ENCODE measurements at places on chromosomes 2 and 18. TPM values are rescaled to one million over a fixed set of nuclear protein-coding genes. Genes with fewer than 3 reads are reported as not detected.

DNA sequence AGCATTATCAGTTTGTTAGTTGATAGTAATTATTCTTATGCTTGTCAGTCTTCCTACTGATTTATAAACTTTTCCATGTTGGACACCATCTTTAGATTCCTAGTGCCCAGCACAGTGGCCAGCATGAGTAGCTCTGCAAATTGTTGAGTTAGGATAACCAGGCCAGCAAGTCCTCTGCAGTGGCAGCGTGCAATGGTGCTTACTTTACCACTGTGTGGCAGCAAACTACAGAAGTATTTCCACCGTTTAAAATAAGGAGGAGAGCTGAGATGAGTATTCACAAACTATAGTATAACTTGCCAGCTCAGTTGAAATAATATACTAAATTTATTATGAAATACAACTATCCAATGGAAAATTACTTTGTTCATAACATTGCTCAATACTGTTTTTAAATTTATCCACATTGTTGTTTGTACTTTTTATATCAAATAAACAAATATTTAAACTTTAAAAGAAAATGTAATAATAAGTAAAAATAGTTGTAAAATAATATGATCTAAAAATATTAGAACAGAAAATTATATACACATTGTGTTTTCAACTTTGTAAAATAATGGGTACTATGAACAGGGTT lies 9.3 kb upstream of the THADA start:
- DNase-seq = no peak

IL36B gene
- not detected for total RNA-seq

DNA sequence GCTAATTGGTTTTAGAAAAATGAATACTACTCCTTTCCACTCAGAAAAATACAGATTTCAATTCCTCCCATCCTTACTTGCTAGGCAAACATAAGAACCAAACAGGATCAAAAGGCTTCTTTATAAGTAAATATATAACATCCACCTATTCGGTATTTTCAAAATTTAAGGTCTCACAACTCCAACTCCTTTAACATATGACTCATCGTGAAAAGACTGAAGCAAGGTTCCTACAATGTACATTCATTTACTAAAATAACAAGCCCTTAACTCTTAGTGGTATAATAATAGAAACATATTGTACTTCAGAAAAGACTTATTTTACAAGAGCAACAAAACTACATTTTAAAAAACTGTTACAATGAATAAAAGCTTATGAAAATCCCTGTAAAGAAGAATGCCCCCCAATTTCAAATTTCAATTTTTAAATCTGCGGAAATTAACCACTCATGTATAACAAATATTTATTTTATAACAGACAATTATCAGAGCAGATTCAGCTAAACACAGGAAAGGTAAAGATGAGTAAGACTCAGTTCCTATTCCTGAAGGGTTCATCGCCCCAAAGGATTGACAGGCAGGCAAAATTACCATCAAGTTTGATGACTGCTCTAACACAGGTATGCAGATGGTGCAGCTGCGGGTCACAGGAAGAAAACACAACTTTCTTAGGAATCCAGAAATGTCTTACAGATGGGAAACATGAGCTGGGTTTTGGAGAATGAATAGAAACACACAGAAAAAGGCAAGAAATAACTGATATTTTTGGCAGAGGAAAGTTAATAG lies 96.4 kb downstream of the COBLL1 start:
- no peak for DNase-seq

CFAP221 gene
- 0.51 TPM for total RNA-seq
